Activated T-helper 1 cell treated with Interleukin-2 at 50 U/mL for 16 hours (primary cell): ENCODE measurements at places on chromosomes 3 and 15.

DNA sequence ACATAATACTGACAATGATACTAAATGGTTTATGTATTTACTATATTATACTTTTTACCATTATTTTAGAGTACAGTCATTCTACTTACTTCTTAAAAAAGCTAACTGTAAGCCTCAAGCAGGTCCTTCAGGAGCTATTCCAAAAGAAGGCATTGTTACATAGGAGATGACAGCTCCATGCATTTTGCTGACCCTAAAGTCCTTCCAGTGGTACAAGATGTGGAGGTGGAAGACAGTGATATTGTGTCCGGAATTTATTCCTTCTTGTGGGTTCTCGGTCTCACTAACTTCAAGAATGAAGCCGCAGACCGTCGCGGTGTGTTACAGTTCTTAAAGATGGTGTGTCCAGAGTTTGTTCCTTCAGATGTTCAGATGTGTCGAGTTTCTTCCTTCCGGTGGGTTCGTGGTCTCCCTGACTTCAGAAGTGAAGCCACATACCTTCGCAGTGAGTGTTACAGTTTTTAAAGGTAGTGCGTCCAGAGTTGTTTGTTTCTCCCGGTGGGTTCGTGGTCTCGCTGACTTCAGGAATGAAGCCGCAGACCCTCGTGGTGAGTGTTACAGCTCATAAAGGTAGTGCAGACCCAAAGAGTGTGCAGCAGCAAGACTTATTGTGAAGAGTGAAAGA is 20.9 kb downstream of the AVEN start:
- DNase-seq = no peak

DNA sequence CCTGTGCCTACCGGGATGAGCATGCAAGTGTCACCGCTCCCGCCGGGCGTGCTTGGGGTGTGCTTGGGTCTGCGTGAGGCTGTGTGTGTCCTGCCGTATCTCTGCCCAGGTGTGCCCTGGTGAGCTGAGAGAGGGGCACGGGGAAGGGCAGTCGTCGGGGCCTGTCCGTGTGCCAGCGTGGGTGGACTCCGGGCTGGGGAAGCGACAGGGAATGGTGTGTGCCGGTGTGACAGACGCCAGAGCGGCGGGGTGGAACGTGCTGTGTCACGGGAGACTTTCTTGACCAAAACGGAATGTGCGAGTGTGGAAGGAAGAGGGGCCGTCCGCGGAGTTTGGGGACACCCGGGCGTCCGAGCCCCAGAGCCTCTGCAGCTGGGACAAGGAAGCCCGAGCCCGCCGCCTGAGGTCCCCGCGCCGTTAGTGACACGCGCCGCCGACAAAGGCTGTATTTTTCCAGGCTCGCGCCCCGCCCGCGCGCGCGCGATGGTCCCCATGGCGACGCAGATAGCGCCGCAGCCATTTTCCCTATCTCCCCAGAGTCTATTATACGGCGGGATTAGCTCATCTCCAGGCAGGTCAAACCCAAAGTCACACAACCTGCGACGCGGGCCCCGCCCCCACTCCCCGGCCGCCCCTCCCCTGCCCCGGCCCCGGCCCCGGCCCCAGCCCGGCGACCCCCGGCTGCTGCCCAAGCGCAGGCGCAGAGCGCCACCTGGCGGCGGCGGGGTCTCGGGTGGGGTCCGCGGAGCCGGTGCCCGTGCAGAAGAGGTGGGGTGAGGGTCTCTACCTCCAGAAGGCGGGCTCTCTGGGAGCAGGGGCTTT is 4.5 kb upstream of the GATA2 start:
- DNase-seq = peak; percentile 52

GRCh38 chr3:143045639-143046038 is 44.3 kb downstream of the U2SURP start:
- no peak for DNase-seq

- no peak for DNase-seq
Measured at GRCh38 chr15:68289621-68290352, 12.2 kb downstream of the FEM1B start.

DNA sequence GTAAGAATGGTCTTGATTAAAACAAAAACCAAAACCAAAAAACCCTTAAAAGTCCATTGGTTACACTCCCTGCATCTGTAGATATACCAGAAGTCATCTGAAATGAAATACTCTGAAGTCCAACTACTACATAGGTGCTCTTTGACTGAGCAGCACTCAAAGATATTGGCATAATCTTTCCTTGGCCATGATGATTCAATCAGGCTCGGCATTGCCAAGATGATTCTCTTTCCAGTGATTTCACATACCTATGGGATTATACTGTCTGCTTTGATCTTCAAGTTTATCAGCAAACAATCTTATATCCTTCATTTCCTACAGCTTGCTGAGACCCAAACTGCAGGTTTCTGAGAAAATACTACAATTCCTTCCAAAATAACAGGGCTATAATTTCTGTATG is 35.9 kb upstream of the DIPK2A start:
- no peak for DNase-seq
